Activated CD4-positive, alpha-beta T cell treated with anti-CD3 and anti-CD28 coated beads, Interleukin-2, amount 50 U/mL, for 24 hours (primary cell): ENCODE measurements at places on chromosomes 16 and 17.
A peak's percentile ranks its signal among the peaks of the same experiment; 100 is the strongest.

GRCh38 chr16:67260426-67261063 is 11.8 kb downstream of the SLC9A5 start:
- no peak for DNase-seq

DNA sequence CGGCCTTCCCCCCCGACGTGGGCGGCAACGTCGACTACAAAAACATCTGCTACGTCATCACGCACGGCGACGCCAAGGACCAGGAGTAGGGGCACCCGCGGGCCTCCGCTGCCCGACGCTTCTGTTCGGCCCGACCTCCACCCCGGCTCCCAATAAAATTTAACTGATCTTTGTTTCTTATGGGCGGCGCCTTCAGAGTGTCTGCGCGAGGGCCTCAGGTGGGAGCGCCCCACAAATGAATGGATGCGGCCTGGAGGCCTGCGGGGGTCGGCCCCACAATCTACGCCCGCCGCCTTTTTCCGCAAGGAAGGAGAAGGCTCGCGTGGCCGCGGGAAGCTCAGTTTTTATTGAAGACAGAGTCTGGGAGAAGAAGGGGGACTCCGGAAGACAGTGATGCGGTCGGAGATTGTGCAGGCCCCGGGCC is 3.2 kb downstream of the MYL11 start:
- DNase-seq, result peak; percentile 67

DNA sequence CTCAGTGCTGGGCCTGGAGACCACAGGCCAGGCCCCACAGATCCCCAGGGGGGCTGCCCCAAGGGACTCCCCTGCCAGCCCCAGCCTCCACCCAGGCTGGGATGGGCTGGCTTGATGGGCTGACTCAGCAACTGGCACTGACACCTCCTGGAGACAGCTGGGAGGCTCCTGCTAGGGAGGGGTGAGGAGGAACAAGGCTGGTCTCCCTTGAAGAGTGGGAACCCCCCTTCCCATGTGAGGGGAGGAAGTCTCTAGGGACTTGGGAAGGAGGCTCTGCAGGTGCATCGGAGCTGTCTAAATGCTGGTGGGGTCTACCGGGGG is 10.4 kb downstream of the NHERF1 start:
- no peak for DNase-seq

GRCh38 chr17:18177722-18178121 is 5.9 kb upstream of the ALKBH5 start:
- no peak for DNase-seq

DNA sequence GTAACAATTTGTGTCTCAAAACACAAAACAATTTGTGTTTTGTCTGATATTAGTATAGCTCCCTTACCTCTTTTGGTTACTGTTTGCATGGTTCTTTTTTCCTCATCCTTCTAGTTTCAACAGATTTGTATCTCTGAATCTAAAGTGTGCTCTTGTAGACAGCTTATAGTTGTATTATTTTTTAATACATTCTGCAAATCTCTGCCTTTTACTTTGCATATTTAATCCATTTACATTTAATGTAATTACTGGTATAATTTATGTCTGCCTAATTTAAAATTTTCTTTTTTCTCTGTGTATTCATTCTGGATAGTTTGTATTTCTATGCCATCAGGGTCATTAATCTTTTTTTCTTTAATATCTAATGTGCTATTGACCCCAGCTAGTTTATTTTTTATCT is 9.9 kb upstream of the GNAO1 start:
- no peak for DNase-seq

- no peak for DNase-seq
Observed at GRCh38 chr17:35082073-35082657, 18.7 kb upstream of the RFFL start.

- DNase-seq, result no peak
Observed at GRCh38 chr17:51857052-51857597, 301.4 kb downstream of the CA10 start.

DNA sequence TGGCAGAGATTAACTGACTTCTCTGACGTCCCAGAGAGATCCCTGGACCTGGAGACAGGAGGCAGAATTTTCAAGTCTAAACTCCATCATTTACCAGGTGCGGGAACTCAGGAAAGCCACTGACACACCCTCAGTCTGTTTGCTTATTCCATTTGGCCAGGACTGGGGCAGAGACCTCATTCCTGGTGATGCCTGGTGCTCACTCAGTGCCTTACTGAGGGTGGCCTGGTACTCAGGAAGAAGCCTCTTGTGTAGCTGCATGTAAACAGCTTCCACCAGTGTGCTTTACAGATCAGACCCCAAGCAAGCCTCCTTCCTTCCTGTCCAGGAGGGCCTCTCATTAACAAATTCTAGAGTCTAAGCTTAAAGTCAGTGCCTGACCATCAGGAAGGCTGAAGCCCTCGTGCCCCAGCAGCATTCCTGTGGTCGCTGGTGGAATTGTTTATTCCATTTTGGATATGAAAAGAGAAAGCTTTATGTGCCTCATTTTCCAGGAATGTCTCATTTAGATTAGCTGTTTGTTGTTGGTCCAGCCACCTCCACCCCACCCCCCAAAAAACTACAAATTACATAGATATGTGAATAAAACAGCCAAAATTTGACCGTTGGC is 236.1 kb upstream of the CDH5 start:
- DNase-seq, result no peak

- DNase-seq, result no peak
Observed at GRCh38 chr17:3900646-3901045, 7.8 kb upstream of the CAMKK1 start.

DNA sequence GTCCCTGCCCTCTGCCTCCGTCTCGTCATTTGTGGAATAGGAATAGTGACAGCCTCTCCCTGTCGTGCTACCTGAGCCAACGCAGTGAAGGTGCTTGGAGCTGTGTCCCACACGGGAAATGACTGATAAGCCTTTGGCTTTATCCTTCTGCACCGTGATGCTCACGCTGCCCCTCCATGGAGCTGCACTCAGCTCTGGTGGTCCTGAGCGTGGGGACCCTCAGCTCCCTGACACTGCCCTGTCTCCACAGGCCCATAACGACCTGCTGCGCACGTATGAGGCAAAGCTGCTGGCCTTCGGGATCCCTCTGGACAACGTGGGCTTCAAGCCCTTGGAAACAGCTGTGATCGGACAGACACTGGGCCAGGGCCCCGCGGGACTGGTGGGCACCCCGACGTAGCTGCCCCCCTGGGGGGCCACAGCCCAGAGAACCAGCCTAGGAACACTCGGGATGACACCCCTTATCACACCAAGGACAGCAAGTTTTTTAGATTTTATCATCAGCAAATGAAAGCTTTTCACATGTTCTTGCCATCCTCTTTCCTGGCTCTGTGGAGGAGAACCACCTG is 23.8 kb upstream of the DBNDD1 start:
- DNase-seq, result no peak

DNA sequence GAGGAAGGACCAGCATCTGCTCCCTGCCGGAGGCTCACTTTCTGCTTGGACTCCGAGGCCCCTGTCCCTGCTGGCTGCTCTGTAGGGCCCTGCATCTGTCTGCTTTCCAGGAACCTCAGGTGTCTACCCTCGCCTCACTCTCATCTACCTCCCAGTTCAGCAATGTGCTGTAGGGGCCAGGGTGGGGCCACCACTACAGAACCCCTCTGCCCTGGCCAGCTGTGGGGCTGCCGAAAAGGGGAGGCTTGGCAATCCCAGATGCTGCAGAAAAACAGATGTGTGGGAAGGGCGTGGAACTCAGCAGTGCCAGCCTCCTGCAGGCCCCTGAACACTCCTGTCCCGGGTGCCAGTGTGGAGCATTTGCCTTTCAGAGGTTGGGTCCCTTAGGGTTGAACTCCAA is 80.1 kb upstream of the ZNF469 start:
- DNase-seq, result no peak

- no peak for DNase-seq
Observed at GRCh38 chr17:19482576-19482975, 51.1 kb upstream of the SLC47A1 start.

DNA sequence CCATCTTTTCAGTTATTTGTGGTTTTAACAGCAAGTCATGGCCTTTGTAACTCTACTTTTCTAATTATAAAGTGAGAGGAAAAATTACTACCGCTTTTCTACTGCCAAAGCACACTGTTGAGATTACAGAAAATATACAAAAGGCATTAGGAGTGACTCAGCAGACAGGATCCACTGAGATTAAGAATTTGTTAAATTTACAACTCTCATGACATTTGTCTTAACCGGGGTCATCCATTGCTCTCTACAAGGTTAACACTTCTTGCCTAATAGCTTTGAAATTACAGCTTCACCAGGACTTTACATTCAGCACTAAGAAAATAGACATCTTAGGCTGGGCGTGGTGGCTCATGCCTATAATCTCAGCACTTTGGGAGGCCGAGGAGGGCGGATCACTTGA is 93.4 kb downstream of the SSH2 start:
- DNase-seq, result no peak

- DNase-seq, result no peak
Observed at GRCh38 chr16:15521390-15521757, 87.0 kb downstream of the BMERB1 start.

DNA sequence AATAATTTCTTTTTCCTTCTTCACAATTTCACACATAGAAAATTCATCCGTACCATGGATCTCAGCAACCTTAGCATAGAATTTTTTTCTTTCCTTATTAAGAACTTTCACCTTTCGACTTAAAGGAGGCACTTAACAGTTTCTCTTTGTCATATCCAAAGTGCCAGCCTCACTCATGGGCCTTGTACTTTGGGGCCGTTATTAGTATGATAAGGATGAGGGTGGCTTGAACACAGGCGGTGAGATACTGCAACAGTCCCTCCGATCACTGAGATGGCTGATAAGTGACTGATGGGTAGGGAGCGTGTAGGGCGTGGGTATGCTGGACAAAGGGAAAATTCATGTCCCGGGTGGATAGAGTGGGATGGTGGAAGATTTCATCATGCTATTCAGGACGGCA is 85.3 kb downstream of the OR1D5 start:
- DNase-seq, result no peak

DNA sequence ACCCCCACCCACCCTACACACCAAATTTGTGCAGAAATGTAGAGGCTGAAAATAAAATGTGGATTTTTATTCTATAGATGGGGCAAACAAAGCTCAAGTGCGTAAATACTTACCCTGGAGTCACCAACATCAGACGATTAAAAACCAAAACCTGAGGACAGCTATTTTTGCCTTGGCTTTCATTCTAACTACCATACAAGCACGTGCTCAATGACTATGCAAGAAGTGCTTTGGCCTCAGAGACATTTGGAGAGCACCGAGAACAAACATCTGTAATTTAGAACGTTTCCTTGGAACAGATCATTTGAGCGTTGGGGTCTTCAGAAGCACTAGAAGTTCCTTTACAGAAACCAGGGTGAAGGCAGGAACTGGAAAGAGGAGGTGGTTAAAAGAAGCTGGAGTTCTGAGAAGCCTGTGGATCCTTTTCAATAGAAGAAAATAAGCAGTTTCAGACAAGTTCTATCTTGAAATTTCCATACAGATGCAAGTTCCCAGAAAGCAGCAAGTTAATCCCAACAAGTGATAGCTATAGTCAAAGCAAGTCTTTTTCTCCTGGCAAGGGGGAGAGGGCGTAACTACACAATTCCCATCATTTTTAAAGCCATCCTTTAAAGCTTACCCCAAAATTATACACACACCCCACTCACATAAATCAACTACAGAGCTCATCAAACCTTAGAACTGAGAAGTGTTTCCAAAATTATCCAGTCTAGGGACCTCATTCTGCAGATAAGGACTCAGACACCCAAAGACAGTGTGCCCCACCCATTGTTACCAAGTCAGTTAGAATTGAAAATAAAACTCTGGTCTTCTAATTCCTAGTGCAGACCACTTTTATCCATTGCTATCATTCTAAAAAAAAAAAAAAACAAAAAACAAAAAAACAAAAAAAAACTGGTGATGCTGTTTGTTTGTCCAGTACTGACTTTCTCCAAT is 29.6 kb upstream of the CDRT4 start:
- no peak for DNase-seq

GRCh38 chr17:48800626-48801217 is 16.3 kb downstream of the TTLL6 start:
- no peak for DNase-seq

DNA sequence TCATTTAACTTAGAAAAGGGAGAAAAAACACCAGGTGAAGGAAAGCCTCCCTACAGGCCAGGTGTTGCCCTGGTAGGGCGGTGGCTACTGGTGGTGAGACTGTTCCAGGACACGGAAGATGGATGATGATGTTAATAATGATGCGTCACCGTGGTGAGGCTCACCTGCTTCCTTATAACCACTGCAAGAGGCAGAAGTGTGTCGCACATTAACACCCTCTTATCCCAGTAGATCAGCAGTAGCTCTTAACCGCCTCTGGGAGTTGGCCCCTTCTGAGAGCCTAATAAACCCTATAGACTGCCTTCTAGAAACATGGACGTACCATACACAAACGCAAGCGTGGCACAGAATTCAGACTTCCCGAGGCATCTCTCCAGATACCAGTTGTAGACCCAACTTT is 7.8 kb downstream of the BFAR start:
- no peak for DNase-seq

- DNase-seq, result no peak
Observed at GRCh38 chr17:32206861-32207260, 58.8 kb upstream of the RHBDL3 start.

- DNase-seq, result no peak
Observed at GRCh38 chr16:52090080-52090479, 456.9 kb downstream of the TOX3 start.

GRCh38 chr16:22314661-22315626 is 17.7 kb downstream of the POLR3E start:
- no peak for DNase-seq

GRCh38 chr16:2208308-2208707 is 2.4 kb downstream of the BRICD5 start:
- DNase-seq, result no peak

DNA sequence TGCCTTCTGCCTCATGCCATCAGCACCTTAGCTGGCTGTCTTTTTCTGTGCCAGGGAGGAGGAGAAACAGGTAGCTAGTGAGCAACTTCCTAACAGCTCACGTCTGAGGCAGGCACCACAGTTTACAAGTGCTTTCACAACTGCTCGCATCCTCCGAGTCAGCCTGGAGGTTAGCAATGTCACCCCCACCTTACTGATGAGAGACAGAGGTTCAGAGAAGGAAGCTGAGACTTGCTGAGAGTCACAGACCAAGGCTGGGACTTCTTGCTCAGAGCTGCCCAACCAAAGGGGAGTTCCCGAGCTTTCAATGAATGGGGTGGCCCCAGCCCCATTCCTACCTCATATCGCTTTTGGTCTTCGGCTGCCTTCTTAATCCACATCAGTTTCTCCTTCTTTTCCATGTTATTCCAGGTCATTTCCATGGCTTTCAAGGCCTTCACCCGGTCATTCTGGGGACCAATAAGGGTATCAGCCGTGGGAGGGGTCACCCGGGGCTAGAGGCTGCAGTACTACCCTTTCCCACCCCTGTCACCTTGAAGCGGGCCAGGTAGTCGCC is 9.6 kb downstream of the UBTF start:
- DNase-seq, result peak; percentile 47

GRCh38 chr17:81885869-81886548 is 5.4 kb downstream of the ALYREF start:
- DNase-seq, result no peak

GRCh38 chr16:11658896-11659708 is 9.2 kb upstream of the SNN start:
- no peak for DNase-seq
